ENCODE measurements at places on chromosomes 16 and 17.
A peak's percentile ranks its signal among the peaks of the same experiment; 100 is the strongest.

GRCh38 chr17:4945176-4945943 is 3.0 kb downstream of the PFN1 start:
- DNase-seq, result no peak

DNA sequence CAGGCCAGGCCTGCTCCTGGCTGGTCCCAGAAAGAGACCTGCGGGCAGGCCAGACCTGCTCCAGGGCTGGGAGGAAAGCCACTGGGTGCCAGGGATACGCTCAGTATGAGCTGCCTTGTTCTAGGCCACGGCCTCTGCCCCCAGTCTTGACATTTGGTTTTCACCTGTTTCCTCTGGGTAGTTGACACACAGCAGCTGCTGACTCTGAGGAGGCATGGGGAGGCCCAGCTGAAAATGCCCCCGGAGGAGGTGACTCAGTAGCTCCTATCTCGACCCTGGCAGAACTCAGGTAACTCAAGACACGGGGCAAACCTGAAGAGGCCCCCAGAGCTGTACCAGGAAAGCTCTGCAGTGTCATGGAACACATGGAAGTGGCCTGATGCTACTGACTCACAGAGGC is 13.9 kb upstream of the ADGRG1 start:
- DNase-seq, result peak; percentile 34

DNA sequence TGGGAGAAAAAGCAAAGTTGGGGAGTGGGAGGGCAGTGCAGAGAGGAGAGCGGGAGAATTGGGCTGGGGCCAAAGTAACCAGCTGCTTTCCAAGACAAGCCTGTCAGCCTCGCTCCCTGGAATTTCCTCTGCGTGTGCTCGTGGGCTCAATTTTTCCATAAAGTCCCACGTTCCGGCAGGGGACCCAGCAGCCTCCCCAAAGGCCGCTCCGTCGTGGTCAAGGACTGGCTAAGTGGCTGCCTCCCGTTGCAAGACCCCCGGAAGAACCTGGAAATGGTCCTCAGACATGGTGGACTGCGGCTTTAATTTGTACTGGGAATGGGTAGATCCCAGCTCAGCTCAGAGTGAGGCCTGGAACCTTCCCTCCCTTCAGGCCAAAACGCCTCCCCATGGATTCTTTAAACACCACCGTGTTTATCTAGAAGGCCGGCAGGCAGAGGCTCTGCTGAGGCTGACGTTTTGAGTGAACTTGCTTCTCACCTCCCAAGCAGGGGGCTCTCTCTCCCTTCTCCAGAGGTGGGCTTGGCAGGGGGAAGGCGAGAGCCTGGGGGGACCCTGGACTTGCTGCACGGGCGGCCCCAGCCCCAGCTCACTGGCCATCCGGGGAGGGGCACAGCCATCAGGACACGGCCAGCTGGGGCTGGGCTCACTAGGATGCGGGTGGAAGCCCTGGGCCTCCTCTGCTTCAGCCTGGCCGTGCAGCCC is 190.0 kb downstream of the C16orf95 start:
- no peak for DNase-seq

GRCh38 chr17:48613862-48614694 is 1.0 kb downstream of the HOXB8 start:
- no peak for DNase-seq

- no peak for DNase-seq
Observed at GRCh38 chr16:77364770-77365169, 70.1 kb downstream of the ADAMTS18 start.

DNA sequence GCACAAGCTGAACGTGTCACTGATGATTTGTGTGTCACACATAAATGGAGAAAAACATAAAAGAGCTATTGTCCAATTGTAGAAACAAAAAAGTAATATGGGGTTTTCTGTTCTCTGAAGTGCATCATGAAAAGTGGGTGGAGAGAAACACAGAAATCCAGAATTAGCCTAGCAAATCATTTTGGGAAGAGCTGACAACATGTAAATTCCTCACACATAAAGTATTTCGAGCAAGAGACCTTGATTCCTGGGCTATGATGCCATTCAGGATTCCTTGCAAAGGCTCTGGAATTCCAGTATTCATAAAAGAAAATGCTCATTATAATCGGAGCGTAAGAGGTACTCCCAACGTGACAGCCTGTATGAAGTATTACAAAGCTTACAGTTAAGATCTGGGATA is 1.1 kb downstream of the DCUN1D3 start:
- DNase-seq, result no peak

- DNase-seq, result no peak
Observed at GRCh38 chr16:85011846-85012284, 530 bp upstream of the ZDHHC7 start.

DNA sequence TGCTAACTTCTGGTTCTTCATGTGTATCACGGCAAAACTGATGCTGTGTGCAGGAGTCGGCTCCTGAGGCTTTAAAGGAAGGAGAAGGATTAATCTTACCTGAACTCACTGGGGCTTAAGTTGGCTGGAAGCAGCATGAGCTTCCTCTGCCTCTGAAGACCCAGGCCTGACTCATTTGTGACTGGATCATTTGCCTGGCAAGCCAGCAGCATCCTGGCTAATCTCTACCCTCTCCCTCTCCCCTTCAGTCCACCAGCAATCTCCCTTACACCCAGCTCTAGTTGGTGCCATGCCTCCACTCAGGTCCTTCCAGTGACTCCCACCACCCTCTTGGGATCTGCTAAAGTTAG is 150.3 kb downstream of the IRX3 start:
- no peak for DNase-seq

- no peak for DNase-seq
Observed at GRCh38 chr16:66712512-66712911, 16.0 kb upstream of the CMTM4 start.
